Activated CD4-positive, alpha-beta T cell treated with anti-CD3 and anti-CD28 coated beads, Interleukin-2, Interleukin-6, amounts not matched to agents 100 ng/mL and 50 ng/mL, durations not matched to agents 16 hours and 8 hours (primary cell): ENCODE measurements at places on chromosomes 5 and 9.

DNA sequence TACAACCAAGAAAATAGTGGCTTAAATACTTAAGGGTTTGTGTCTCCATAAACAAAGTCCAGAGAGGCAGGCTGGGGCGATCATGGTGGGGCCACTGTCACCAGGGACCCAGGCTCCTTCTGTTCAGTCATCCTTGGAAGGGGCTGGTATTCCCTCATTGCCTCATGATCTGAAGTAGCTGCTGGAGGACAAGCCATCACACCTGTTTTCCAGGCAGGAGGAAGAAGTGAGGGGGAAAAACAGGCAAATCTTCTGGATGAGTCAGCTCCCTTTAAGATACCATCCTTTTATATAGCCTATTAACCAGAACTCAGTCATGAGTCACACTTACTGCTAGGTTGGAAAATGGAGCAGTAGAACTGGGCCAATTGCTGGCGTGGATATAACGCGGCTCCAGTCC, 92.3 kb downstream of the DAP start:
- DNase-seq: no peak

GRCh38 chr5:68252673-68253623, 37.4 kb downstream of the PIK3R1 start:
- peak; percentile 57 for DNase-seq

- no peak for DNase-seq
These were observed 33.0 kb downstream of the LMNB1 start for GRCh38 chr5:126809916-126810315.

GRCh38 chr9:128733256-128733655, 9.3 kb upstream of the ZDHHC12 start:
- DNase-seq: peak; percentile 12

GRCh38 chr5:34486160-34486848, 169.8 kb upstream of the RAI14 start:
- DNase-seq: peak; percentile 81

DNA sequence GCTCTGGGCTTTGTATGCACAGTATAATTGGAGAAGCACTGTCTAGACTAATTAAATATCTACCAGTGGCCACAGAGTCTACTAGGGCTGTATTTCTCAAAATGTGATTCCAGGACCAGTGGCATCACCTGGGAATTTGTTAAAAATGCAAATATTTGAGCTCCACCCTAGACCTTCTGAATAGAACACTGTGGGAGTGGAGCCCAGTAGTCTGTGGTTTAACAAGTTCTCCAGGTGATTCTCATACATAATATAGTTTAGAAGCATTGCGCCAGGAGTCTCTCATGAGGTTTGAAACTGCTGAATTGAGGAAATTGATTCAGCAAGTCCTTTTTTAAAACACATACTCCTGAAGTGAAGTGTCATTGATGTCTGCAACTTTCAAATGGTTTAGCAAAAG, 74.7 kb downstream of the FCHO2 start:
- DNase-seq: no peak

DNA sequence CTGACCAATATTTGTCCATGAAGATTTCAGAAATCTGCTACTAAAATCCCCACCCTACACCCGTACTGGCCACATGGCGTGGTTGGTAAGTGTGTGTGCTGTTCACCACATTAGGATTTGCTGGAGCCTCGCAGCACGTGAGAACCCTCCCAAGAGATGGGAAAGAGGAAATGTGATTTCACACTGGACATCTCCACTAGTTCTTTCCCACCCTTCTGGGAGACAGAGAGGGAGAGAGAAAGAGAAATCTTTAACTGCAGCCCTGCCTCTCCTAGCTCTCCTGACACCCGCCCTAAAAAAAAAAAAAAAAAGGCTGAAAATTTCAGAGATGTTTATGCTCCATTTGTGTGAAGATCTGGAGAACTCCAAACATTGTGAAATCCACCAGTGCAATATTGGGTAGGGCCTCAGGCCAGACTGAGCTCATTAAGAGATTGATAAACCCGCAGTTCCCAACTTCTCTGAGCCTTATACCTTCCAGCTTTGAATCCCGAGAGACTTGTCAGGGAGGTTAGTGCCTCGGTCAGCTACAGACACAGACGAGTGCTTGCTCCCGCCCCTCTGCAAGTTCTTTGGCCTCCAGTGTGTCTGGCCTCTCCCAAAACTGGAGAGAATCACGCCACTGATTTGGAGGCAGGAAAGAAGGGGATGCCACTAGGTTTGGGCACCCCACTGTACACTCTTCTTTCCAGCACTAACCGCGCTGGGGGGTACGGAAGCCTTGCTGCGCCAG, 1.9 kb downstream of the SPRY4 start:
- DNase-seq: no peak

DNA sequence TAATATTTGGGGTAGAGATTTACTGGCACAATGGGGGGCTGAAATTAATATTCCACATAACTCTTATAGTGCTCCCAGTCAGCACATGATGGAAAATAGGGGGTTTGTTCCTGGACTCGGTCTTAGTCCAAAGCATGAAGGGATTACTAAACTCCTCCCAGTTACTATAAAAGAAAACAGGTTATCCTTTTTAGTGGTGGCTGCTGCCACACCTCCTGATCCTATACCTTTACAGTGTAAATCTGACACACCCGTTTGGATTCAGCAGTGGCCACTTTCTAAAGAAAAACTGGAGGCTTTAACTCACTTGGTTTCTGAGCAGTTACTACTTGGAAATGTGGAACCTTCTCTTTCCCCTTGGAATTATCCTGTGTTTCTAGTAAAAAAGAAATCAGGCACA, 572.9 kb upstream of the PTGER4 start:
- DNase-seq: no peak

- no peak for DNase-seq
These were observed 142.4 kb downstream of the NMUR2 start for GRCh38 chr5:152262667-152263066.

- DNase-seq: no peak
These were observed 1.2 kb downstream of the EXOC3 start for GRCh38 chr5:444226-444625.

DNA sequence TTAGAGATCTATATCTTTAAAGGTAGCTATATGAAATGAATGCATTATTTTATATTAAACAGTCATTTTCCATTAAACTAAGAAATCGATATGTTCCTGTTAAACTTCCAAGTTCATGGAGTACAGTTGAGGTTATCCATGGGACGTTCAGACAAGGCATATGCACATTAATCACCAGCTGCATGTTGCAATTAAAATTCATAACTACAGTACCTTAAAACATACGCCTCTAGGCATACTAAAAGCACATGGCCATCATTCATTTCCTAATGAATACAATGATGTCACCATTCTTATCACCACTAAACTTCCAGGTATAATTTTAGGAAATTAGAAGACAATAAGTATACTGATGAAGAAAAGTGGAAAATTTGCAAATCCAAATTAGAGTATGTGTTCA, 174.3 kb downstream of the CDH12 start:
- DNase-seq: no peak

GRCh38 chr5:1245905-1246576, 20.9 kb downstream of the SLC6A18 start:
- no peak for DNase-seq

- DNase-seq: peak; percentile 79
These were observed 166.4 kb upstream of the OTULINL start for GRCh38 chr5:14415024-14415697.
